Urothelium cell line (cell line): ENCODE measurements at places on chromosomes 16 and 17.

DNA sequence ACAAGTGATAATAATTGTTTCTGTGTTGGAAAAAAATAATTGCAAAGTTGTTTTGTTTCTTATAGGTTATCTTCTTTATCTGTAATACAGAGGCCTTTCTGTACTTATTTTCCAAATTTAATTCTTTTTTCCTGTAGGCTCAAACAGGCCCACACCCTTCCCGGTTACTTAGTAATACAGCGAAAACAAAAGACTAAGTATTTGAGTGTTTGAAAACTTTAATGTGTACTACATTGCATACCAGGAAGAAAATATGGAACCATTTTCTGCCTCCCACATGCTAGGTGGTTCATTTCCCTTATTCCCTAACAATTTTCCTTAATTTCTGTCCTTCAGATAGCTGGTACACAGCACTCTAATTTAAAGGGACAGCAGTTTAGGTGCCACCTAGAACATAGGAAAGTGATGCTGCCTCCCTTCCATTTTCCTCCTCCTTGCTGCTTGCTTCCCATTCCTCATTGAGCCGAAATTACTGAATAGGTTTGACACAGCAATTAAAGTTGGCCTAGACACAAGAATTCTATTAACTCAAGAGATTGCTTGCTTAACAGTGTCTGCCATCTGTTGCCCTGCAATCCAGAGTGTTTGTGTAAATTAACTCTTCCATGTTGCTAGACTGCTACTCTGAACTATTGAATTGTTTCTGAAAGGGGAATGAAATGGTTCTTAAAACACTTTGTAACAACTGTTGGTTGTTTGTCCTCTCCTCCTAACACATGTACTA is 24.2 kb downstream of the CYB5B start:
- DNase-seq, result no peak

DNA sequence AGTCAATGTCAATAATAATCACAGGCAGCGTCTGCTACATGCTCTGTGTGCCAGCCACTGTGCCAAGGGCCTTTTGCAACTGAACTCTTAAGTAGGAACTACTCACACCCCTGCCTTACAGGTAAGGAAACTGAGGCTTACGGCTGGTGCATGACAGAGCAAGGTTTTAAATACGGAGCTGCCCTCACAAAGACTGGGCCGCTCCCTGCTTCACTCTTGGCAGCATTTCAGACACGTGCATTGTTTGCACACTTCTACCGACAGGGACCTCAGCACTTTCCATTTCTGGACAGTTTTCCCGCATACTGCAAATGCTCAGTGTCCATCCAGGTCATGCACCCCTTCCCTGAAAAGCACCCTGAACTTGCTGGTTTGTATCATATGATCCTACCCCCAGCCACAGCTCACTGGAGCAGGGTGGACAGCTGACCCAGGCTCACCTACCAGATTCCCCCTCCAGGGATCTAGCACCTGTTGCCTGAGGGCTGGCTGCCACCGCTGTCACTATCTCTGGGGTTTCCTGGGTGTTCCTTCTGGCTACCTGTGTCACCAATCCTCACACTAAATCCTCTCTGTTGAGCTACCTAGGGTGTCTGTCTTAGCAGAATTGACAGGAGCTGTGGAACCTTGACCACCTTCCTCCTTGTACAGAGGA is 142.9 kb downstream of the C16orf78 start:
- no peak for DNase-seq

DNA sequence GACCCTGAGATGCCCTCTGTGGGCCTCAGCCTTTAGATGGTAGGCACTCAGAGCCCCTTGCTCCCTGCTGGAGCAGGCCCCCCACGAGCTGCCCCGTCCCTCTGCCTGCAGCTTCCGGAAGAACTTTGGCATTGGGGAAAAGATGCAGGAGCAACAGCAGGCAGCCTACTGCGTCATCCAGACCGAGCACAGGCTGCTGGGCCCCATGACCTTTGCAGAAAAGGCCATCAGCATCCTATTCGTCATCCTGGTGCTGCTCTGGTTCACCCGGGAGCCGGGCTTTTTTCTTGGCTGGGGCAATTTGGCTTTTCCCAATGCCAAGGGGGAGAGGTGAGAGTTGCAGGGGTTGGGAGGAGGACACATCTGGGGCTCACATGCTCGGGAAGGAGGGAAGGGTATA is 12.7 kb upstream of the FOXN1 start:
- DNase-seq, result no peak

DNA sequence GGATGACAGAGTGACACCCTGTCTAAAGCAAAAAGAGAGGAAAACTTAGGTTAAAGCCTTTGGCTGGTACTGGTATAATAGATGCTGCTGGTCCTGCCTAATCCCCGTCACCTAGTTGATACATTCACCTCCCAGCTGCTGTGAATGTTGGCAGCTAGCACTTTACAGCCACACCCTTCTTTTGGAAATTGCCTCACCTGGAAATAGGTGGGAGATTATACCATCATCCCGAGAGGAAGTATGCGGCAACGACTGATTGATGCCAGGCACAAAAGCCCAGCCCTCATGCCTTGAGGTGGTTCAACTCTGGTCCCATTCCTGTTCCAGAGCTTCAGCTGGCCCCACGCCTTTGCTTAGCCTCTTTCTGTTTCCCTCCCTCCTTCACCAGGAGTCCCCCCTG is 53.2 kb upstream of the SIAH1 start:
- no peak for DNase-seq

DNA sequence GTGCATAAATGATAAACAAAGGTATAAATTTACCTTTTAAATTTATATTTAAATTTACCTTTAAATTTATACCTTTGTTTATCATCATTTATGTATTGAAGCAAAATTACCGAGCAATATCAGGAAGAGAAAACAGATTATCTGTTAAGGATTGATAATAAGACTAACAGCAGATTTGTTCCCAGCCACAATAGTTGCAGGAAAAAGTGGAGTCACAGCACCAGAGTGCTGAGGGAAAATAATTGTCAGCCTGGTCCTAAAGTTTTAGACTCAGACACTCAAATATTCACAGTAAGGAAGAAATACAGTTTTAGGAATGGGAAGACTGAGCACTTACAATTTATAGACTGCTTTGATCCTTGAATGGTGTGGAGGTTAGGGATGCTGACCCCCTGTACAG is 117.2 kb downstream of the MAP2K4 start:
- no peak for DNase-seq

DNA sequence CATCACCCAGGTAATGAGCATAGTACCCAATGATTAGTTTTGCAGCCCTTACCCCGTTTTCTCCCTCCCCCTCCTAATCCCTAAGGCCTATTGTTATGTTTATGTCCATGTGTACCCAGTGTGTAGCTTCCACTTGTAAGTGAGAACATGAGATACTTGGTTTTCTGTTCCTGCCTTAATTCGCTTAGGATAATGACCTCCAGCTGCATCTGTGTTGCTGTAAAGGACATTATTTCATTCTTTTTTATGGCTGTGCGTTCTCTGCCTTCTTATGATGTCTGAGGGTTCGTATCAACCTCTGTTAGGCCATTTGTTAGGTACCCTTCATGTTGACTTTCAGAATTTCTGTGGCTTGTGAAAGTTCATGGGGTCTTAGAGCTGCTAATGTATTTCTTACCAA is 31.0 kb downstream of the CTCF start:
- no peak for DNase-seq

GRCh38 chr16:10088380-10088793 is 93.8 kb downstream of the GRIN2A start:
- DNase-seq, result no peak

GRCh38 chr16:25007284-25007984 is 7.7 kb downstream of the ARHGAP17 start:
- DNase-seq, result no peak

DNA sequence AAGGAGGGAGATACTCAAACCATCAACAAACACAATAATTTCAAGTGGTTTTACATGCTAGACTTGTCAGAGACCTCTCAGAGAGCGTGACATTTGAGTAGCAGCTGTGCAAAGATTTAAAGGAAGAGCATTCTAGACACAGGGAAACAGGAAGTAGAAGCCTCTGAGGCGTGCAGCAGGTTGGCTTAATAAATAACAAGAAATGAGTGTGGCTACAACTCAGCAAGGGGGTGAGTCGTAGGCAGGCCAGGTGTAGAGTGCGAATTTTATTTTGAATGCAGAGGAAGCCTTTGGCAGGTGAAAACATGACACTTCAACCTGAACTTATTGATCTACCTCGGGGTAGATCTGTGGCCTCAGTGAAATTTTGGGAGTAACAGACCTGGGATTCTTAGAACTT is 73.2 kb upstream of the MRTFB start:
- no peak for DNase-seq

- DNase-seq, result no peak
Measured at GRCh38 chr17:74776990-74777389, 845 bp upstream of the NAT9 start.

DNA sequence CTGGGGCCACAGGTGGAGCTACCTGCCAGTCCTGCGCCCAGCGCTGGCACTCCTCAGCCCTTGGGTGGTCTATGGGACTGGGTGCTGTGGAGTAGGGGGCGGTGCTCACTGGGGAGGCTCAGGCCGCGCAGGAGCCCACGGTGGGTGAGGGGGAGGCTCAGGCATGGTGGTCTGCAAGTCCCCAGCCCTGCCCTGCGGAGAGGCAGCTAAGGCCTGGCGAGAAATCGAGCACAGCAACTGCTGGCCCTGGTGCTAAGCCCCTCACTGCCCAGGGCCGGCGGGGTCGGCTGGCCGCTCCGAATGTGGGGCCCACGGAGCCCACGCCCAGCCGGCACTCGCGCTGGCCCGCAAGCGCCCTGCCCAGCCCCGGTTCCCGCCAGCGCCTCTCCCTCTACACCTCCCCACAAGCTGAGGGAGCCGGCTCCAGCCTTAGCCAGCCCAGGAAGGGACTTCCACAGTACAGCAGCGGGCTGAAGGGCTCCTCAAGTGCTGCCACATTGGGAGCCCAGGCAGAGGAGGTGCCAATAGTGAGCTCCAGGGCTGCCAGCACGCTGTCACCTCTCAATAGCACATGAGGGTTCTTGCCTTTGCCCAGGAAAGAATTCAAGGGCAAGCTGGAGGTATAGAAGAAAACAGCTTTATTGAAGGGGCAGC is 11.0 kb upstream of the EEF2KMT start:
- DNase-seq, result no peak

DNA sequence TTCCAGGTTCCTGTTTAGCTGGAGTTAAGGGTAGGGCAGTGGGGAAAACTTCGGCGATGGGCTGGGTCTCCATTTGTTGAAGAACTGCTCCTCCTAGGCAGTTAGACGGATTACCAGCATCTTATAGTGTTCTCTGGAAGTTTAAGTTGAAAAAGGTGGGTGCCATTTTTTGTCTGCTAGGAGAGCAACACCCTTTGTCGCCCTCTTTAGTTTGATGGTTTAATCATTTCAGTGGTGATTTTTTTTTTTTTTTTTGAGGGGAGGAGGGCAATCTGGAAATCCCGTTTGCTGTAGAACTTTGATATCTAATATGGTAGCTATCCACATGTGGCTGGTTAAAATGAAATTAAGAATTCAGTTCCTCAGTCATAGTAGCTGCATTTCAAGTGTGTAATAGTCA is 4.1 kb downstream of the UBFD1 start:
- no peak for DNase-seq

GRCh38 chr16:49704586-49705155 is 151.2 kb downstream of the ZNF423 start:
- DNase-seq, result no peak

- no peak for DNase-seq
Measured at GRCh38 chr17:50111673-50112655, 16.8 kb downstream of the PDK2 start.

DNA sequence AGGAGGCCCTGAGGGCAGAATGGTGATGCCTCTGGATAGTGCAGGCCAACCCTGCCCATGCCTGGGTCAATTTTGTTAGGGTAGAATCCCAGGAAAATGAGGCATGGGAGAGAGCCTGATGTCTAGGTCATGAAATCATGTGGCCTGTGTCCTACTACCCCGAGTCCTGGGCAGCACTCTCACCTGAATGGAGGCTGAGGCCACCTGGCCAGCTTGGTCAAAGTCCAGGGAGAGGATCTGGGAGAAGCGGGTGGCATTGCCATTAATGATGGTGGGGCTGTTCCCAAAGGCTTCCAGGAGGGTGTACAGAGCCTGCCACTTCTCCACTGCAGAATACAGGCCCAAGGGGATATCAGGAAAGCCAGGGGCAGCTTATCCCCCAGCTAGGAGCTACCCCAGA is 59.8 kb downstream of the MYO18A start:
- no peak for DNase-seq

GRCh38 chr16:78876671-78877070 is 723.9 kb downstream of the MAF start:
- DNase-seq, result no peak

- peak; percentile 59 for DNase-seq
Measured at GRCh38 chr17:3683054-3683511, 12.9 kb downstream of the P2RX5 start.

GRCh38 chr16:46918400-46918799 is 34.2 kb downstream of the GPT2 start:
- DNase-seq, result no peak
